ENCODE measurements at places on chromosomes 16 and 17. TPM values are rescaled to one million over a fixed set of nuclear protein-coding genes. Genes with fewer than 3 reads are reported as not detected.

Gene SYT17
- polyA plus RNA-seq = not detected

Gene KRTAP4-6
- polyA plus RNA-seq = 0.35 TPM

Gene TBC1D3I
- polyA plus RNA-seq = not detected

Gene TUBG1
- 11.1 TPM for polyA plus RNA-seq

Gene PIPOX
- 0.99 TPM for polyA plus RNA-seq

Gene IRX3
- not detected for polyA plus RNA-seq

Gene HOXB8
- not detected for polyA plus RNA-seq

Gene SEPTIN1
- 227 TPM for polyA plus RNA-seq

Gene ATXN7L3
- polyA plus RNA-seq = 15.4 TPM

Gene KRT12
- not detected for polyA plus RNA-seq

Gene ST6GALNAC2
- polyA plus RNA-seq = 2.9 TPM

Gene PNMT
- polyA plus RNA-seq = 0.39 TPM

Gene WIPF2
- 14.6 TPM for polyA plus RNA-seq

GRCh38 chr17:64411999-64412771 lies 21.5 kb upstream of the PECAM1 start:
- DNase-seq = no peak

DNA sequence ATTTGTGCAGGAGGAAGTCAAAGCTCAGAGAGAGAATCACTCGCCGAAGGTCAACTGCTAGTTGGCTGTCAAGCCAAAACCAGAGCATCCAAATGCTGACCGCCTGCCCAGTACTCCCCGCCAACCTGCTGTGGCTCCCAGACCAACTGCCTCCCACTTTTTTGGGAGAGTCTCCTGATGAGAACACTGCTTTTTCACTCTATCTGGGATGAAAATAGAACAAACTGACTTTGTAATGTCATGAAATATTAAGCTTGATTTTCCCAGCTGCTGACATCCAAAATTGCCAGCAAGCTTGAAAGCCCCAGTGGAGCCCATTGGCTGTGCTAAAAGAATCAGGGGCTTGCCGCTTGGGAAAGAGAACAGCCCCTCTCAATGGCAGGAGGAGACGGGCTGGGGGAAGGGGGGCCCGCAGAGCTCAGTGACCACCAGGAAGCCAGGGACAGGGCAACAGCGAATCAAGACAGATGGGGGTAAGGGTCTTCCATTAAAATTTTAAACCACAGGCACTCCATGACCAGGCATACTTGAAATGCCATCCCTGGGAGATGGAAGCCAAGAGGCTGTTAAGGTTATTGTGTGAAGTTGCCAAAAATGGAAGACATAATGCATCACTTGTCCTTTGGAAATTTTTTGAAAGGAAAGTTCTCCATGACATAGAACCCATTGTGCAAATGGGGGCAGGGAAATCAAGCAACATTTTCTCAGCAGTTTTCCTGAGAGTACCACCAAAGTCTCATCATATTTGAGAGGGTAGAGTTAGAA lies 125.7 kb upstream of the CDH5 start:
- DNase-seq = no peak

- DNase-seq = no peak
Measured at GRCh38 chr17:27310565-27311110, 16.7 kb downstream of the WSB1 start.

- DNase-seq = peak; percentile 10
Measured at GRCh38 chr17:48131216-48131824, 23.8 kb downstream of the SNX11 start.

DNA sequence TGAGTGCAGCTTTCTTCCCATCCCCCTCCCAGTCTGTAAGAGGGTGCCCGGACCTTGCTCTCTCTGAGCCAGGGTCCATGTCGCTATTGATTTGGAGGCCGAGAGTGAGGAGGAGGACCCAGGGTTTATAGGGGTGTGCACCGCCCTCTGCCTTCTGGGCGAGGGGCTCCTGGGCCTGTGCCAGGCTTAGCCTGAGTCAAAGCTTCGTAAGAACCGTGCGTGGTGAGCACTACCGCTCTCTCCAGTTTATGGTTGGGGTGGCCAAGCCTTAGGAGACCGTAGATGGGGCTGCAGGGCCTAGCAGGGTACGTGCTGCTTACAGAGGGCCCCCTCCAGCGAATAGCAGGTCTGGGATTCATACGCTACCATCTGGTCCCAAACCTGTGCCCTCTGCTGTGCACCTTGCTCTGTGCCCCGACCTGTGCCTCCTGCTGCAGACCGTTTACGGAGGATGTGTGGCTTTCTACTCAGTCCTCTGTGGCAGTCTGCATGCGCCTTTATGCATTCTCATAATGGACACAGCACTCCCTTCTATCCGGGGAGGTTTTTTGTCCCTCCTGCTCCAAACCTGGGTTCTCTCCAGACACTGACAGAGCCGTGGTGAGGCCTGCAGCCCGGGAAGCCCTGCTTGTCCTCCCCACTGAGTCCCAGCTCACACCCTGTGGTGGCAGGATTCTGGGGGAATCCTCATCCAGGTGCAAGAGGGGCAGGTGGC lies 54.7 kb downstream of the PGS1 start:
- no peak for DNase-seq

DNA sequence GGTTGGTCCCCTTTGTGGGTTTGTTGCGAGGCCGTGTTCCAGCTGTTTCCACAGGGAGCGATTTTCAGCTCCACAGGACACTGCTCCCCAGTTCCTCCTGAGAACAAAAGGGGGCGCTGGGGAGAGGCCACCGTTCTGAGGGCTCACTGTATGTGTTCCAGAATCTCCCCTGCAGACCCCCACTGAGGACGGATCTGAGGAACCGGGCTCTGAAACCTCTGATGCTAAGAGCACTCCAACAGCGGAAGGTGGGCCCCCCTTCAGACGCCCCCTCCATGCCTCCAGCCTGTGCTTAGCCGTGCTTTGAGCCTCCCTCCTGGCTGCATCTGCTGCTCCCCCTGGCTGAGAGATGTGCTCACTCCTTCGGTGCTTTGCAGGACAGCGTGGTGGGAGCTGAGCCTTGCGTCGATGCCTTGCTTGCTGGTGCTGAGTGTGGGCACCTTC lies 27.3 kb upstream of the STH start:
- no peak for DNase-seq

DNA sequence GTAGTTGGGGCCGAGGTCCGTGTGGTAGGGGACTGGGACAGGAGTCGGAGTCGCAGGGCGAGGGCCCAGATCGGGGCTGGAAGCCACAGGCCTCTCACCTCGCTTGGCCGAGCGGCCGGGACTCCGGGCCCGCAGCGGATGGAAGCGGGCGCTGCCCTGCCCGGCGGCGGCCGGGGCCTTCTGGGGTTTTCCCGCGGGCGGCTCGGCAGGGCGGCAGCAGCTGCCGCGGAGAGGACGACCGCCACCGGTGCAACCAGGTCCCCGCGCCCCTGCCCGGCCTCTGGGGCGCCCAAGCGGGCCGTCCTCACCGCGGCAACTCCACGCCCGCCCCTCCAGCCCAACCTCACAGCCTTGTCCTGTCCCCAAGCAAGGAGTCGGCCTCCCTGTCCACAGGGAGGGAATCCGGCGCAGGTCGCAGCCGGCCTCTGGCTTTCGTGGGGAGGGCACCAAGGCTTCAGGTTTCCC lies 15.6 kb upstream of the UTP6 start:
- DNase-seq = no peak

- DNase-seq = no peak
Measured at GRCh38 chr16:55825115-55825728, 7.7 kb downstream of the CES1 start.

- no peak for DNase-seq
Measured at GRCh38 chr17:66734186-66734943, 100.6 kb upstream of the CACNG5 start.

GRCh38 chr17:1729966-1730325 lies 5.4 kb downstream of the WDR81 start:
- no peak for DNase-seq

GRCh38 chr16:29807426-29808218 lies 1.3 kb downstream of the MAZ start:
- peak; percentile 93 for DNase-seq

- no peak for DNase-seq
Measured at GRCh38 chr17:60153606-60154390, 4.0 kb downstream of the CA4 start.

DNA sequence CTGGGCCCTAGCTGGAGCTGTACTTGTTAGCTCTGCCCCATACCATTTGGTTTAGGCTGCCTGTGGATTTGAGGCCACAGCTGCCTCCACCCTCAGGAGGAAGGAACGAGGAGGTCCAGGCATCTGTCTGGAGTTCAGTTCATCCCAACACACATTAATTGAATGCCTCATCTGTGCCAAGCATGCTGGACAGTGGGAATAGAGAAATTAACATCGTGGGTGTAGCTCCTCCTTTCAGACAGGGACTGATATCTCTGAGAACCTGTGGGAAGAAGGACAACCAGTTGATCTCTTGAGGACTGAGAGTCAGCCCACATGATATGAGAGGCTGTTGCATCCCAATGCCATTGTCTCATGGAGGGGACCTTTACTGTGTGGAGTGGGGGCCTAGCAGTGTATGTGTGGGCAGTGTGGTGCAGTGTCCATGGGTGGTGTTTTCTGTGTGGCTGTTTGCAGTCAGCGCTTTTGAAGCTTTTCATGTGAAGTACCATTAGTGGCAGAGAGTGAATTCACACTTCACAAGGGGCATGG lies 29.4 kb upstream of the DDX52 start:
- DNase-seq = no peak

- DNase-seq = no peak
Measured at GRCh38 chr16:53219795-53220454, 165.1 kb downstream of the CHD9 start.

- DNase-seq = peak; percentile 57
Measured at GRCh38 chr17:76681222-76682137, 29.3 kb downstream of the MXRA7 start.

GRCh38 chr17:28963055-28963611 lies 11.8 kb upstream of the PHF12 start:
- peak; percentile 12 for DNase-seq

GRCh38 chr17:8791910-8792270 lies 7.3 kb downstream of the MFSD6L start:
- DNase-seq = no peak

DNA sequence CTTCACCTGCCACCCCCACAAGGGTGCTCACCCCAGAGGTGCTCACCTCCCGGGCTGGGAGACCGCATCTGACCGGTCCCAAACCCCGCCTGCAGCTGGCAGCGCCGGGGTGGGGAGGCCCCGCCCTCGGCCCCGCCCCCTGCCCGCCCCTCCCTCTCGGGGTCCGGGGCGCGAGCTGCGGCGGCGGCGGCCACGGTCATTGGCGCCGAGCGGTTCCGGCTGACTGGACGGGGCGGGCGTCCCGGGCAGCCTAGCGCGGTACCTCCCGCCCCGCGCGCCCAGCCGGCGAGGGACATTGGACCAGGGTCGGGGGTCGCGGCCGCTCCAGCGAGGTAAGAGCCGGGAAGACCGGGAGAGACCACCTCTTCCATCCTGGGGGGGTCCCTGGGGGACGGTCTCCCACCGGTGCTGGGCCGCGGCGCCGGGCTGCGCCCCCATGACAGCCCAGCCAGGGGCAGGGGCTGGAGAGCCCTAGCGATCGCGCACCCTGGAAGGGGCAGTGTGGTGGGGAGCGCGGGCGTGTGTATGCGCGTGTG lies at the start of gene CACNG5:
TSS of gene CACNG5 (plus strand) at position 199 of the 536 bp plus-strand sequence. CDS start 42,216 bp downstream, outside the sequence.
- no peak for DNase-seq

GRCh38 chr17:16398270-16399267 lies 16.8 kb upstream of the TRPV2 start:
- DNase-seq = peak; percentile 35

DNA sequence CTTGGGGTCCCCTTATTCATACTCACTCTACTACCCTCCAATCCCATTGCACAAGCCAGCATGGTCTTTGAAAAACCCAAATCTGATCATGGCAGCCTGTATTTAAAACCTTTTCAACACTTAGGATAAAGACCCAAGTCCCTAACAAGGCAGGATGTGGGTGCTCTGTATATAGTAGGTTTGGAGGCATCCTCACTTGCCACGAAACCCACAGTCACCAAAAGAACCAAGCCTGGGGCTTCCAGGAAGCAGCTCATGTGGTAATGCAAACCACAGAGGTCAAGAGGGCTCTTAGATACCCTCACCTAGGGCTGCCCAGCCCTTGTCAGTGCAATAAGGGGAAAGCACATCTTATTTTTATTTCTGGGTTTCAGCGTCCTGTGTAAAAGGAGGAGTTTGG lies 218.6 kb upstream of the ASIC2 start:
- DNase-seq = no peak

DNA sequence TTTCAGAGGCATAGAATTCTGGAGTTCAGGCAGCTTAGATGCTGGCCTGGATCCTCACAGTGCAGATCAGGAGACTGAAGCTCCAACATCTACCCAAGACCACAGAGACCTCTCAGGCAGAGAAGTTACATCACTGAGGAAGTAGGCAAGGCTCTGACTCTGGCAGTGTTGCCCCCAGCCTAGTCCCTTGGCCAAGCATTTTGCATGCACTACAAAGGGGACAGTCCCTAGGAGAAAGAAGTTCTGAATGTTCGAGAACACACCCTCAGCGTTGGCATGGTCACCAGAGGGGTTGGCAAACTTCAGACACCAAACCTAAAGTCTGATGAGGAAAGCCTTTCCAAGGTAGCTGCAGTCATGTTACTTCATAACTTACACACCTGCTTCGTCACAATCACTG lies 2.5 kb downstream of the RANBP10 start:
- no peak for DNase-seq

DNA sequence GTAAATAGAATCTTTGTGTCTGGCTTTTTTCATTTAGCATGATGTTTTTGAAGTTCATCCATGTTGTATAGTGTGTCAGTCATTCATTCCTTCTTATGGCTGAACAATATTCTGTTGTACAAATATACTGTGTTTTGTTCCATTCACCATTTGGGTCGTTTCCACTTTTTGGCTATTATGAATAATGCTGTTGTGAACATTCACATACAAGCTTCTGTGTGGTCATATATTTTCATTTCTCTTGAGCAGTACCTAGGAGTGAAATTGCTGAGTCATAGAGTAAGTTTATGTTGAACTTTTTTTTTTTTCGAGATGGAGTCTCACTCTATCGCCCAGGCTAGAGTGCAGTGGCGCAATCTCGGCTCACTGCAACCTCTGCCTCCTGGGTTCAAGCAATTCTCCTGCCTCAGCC lies 32.3 kb upstream of the TAOK1 start:
- no peak for DNase-seq

Data from CD8-positive, alpha-beta memory T cell (primary cell).